ENCODE measurements at places on chromosomes 13 and 19.

GRCh38 chr19:45311621-45312020, 11.1 kb downstream of the CKM start:
- peak; percentile 31 for DNase-seq

DNA sequence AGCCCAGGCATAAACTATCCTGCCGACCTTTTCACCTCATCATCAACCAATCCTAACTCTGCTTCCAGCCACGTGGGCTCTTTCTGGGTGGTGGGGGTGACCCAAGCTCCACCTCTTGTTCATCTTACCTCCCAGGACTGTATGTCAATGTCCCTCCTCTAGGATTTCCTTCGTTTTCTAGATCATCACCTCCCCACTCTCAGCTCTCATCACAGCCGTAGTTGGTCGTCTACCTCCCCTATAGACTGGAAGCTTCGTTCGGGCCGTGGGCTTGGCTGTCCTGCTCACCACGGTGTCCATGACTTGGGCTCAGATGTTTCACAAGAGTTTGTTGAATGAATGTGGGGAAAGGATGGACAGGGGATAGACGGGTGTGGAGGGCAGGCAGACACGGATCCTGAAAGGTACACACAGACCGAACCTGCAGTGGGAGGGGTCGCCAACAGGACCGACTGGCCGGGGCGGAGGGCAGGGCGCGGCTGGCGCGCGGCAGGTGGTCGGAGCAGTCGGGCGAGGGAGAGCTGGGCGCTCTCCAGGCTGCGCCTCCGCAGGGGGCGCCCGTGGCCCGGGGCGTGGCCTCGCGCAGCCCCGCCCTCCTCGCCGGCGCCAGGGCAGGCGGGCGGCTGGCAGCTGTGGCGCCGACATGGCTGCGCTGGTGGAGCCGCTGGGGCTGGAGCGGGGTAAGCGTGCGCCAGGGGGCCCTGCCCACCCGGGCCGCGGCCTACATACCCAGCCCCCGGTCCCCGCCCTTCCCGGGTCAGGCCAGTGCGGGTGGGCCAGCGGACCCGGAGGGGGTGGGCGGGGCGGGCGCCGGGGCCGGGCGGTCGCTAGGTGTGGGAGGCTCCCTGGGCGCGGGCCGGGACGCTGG, at the start of gene LIN7B:
TSS of gene LIN7B (plus strand) at position 609 of the 868 bp plus-strand sequence. CDS start at position 644, 35 bp downstream.
- DNase-seq = peak; percentile 86

DNA sequence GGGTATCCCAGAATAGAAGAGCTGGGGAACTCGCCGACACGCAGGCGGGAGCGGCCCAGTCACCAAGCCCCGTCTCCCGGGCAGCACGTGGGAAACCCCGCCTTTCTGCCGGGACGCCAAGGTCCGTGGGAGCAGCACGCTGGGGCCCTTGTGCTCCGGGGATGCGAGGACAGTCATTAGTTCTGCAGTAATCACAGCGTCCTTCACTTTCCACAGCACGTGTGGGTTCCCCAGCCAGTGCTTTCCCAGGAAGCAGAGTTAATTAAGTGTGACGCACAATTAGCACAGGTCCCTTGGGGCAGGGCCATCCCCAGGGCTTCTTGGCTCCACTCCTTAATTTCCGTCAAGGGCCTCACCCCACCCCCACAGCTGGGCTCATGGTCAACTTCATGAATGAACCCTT, 64.3 kb upstream of the C13orf46 start:
- DNase-seq = no peak

DNA sequence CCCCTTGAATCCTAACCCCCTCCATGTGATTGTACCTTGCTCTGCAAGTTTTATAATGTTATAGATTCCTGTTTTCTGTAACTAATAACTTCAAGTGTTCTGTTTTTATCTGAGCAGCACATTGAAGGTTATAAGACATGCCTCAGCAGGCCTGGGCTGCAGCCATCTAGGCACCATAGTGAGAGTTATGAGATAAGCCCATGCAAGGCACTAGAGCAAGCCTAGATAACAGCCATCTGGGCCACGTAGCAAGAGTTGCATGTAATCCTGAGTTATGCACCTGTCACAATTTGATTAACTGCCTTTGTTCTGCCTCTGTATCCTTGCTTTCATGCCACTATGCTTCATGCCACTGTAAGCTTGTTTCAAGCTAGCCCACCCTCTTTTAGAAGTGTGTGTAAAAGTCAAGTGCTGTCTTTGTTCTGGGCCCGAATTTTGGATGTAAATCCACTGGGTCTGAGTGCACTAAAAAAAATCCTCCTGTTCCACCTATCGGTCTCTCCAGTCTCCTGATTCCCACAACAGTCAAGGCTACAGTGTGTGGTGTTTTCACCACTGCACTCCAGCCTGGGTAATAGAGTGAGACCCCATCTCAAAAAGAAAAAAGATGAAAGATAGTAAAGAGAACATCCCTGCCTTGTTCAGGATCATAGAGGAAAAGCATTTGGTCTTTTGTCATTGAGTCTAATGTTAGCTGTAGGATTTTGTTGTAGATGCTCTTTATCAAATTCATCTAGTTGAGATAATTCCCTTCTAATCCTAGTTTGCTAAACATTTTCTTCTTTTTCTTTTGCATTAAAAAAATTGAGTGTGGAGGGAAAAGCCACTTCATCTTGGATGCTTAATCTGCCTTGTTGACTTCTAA, 16.0 kb upstream of the KBTBD6 start:
- DNase-seq = no peak

DNA sequence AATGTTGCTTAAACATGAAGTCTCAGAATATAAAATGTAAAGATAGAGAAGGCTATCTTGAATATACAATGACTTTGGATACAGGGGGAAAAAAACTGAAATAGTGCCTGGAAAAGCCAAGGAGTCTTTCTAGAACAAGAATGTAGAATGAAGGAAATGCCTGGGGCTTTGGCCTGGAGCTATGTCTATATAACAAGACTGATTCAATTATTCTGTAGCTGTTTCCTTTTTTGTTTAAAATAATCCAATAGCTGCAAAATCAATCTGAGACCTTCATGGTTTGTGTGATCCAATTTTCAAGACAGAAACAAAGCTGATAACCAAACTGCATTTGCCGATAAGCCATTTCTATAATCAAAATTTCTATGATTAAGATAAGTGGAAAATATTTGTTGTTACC, 530.9 kb upstream of the NBEA start:
- no peak for DNase-seq

Measured in mucosa of descending colon (tissue), 3 donors.